Panc1 (cell line): ENCODE measurements at places on chromosomes 7 and 10.

- no peak for DNase-seq
These were observed 59.2 kb upstream of the MYL10 start for GRCh38 chr7:101688183-101688831.

DNA sequence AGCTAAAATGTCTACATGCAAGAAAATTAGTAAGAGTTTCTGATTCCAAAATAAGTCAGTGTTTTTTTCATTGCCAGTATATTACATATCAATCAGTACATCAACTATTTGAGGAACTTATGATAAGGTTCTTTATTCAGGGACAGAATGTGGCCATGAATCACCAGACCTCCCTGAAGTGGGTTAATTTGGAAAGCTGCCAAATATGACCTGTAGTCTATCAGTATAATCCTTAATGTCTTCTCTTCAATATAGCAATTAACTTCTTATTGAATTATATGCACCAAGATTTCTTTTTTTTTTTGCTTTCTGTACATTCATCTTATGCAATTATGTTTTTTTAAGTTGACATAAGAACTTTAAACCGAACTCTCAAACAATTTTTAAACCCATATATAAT is 714.5 kb upstream of the POT1 start:
- no peak for DNase-seq

- DNase-seq = no peak
These were observed 5.1 kb upstream of the OAT start for GRCh38 chr10:124423813-124424212.

GRCh38 chr10:77713521-77714280 is 76.1 kb upstream of the KCNMA1 start:
- DNase-seq = no peak

- DNase-seq = no peak
These were observed 302.5 kb downstream of the BMPER start for GRCh38 chr7:34207810-34208209.

DNA sequence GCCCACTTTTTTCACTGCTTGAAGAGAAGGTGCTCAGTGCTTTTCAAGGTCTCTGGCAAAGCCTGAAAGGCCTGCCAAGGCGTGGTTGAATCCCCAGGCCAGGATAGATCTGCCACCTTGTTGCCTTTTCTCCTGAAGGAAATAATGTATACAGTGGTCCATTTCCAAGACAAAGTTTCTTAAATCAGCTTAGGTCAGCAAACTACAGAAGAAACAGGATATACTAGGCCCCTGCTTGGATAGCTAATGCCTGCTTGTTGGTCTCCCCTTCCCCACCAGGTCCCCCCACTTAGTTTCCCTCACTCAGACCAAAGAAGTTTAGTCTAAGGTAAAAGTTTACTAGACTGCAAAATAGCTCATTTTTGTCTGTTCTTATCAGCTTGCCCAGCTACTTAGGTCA is 19.9 kb downstream of the COL17A1 start:
- DNase-seq = no peak

- DNase-seq = peak; percentile 22
These were observed 61.5 kb upstream of the ELMO1 start for GRCh38 chr7:37510043-37510634.

- DNase-seq = no peak
These were observed 11.7 kb upstream of the ZNF239 start for GRCh38 chr10:43585981-43586729.

GRCh38 chr7:3911685-3912084 is 610.6 kb downstream of the SDK1 start:
- no peak for DNase-seq

GRCh38 chr10:110184398-110184797 is 23.0 kb upstream of the MXI1 start:
- no peak for DNase-seq

DNA sequence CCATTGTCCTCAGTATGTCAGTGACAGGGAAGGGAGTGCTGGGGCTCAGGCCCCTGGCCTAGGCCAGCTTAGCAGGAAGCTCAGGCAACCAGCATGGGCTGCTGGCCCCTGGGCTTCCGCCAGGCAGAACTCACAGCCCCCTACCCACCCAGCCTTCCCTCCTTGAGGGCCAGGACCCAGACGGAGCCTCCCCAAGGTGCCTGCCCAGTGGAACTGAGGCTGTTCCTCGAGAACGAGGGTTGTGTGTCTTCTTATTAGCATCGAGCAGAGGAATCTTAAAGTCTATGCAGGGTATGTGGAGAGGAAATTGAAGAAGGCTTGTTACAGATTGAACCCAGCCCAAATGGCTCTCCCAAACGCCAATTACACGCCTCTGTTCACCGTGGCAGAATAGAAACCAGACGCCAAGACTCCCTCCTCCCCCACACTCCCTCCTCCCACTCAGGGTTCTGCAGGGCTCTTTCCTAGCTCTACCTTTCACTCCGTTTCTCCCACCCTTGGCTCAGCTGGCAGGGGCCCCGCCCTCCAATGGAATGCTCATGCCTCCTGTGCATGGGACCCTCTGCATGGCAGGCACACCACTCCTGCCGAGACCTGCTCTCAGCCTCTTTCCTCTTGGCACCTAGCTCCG is 134.4 kb downstream of the ZMIZ1 start:
- no peak for DNase-seq

DNA sequence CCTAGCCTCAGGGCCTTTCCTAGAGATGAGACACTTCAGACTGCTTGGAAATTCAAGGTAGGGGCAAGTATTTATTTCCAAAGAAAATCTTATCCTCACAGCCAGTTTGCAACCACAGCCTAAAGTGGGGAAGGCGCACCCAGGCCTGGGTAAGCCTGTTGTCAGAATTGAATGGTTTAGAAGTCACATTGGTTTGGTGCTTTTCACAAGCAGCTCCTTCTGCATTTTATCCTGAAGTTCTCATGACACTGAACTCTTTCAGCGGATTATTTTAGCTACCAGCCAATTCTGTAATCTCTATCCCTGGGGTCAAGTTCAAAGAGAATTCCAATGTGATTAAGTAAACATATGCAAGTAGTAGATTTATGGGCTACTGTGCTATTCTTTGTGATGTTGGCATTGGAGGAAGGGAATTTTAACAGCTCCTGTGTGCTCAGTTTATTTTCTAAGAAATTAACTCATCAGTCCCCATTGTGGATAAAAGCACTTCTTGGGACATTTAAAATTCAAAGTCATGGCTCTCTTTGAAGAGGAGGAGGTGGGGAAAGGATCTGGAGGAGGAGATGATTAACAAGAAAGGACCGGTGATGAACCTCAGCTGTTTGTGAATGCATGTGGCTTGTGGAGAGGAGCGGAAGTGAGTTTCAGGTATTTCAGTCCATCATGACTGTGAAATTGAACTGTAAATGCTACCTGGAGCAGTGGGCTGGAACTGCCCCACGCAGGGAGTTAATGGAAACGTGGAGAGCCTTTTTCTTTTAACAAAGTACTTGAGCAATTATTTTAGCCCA is 90.2 kb upstream of the CACUL1 start:
- no peak for DNase-seq

DNA sequence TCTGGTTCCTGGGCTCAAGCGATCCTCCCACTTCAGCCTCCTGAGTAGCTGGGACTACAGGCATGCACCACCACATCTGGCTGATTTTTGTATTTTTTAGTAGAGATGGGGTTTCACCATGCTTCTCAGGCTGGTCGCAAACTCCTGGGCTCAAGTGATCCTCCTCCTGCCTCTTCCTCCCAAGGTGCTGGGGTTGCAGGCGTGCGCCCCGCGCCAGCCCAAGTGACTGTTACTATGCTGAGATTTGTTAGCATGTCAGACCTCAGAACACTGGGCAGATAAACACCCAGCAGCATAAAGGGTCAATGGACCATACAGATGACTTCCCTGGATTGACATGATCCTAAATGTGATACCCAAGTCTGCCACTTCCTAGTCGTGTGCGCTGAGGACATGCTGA is 59.9 kb upstream of the NMT2 start:
- DNase-seq = no peak

DNA sequence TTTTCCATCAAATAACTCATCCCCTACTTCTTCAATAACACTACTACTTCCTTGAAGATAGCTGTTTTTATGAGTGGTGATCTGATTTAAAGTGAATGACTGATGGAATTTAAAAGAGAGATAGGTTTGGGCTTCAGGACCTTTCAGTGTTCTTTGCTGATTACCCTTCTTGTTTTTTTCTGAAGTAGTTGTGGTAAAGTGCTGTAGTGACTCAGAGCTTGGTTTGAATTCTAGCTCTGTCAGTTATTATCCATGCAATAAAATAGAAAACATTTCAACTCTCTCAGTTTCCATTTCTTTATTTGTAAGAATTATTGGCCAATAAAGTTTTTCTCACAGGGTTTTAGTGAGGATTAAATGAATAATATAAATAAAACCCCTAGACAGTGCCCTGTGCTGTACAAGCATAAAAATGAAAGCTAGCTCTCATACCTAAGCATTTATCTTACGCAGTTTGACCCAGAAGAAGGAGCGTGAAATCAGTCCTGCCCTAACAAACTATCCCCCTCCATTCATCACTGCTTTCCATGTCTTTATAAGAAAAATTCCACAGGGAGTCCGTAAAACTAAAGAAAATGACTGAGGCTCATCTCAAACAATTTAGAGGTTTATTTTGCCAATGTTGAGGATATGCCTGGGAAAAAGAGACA is 25.1 kb upstream of the AKAP9 start:
- no peak for DNase-seq

- DNase-seq = no peak
These were observed 30.9 kb upstream of the CREB5 start for GRCh38 chr7:28381466-28381865.

DNA sequence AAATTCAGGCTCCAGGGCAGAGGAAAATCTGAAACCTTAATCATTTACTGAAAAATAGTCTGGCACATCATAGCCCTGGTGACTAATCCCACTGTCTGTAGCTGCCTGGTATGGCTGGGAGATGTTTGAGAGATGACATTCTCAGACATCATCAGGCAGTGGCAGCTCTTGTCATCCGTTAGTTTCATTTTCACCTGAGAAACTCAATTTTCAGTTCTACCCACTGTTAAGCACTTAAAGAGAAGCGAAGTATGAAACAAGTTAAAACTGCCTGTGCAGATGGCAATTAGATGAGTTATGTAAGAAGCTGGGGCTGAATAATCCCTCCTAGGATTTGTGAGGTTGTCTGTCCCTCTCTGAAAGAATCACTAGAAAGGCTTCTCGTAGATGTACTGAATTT is 150.2 kb downstream of the NSUN6 start:
- DNase-seq = no peak

DNA sequence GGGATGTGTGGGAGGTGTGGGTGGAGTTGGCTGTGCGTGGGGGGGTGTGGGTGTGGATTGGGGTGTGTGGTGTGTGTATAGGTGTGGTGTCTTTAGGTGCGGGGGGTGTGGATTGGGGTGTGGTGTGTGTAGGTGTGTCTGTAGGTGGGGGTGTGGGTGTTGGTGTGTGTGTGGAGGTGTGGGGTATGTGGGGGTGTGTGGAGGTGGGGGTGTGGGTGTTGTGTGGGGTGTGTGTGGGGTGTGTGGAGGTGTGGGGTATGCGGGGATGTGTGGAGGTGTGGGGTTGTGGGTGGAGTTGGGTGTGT is 33.9 kb downstream of the SPDYE17 start:
- DNase-seq = no peak

DNA sequence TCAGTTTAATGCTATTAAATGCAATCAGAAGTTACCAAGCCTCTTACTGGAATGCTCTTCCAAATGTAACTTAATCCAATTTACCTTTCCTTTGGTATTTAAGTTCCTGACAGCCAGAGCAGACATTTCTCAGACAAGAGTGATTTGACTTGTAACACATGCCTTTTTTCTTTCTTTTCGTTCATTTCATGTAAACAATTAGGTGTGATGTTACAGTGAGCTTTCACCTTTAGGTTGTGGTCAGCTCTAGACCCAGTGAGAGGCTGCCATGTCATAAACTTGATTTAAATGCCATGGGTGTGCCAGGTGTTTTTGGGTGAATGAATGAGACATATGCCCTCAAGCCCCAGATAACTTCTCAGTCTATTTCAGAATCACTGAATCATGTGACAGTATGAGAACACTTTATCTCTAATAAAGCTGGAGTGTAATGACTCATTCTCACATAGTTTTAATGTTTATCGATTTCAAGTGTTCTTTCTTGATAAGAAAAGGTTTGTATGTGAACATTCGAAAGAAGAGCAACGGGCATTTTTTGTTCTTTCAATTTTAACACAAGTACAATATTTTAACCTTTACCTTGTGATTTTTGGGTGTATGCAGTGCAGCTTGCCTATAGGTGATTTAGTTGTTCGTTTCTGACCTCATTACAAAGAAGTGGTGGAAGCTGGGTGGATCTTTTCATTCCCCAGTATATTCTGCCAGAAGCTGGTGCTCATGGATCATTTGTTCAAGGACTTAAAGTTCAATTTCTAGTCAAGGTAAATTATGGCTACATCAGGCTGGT is 61.5 kb downstream of the CHN2 start:
- no peak for DNase-seq

DNA sequence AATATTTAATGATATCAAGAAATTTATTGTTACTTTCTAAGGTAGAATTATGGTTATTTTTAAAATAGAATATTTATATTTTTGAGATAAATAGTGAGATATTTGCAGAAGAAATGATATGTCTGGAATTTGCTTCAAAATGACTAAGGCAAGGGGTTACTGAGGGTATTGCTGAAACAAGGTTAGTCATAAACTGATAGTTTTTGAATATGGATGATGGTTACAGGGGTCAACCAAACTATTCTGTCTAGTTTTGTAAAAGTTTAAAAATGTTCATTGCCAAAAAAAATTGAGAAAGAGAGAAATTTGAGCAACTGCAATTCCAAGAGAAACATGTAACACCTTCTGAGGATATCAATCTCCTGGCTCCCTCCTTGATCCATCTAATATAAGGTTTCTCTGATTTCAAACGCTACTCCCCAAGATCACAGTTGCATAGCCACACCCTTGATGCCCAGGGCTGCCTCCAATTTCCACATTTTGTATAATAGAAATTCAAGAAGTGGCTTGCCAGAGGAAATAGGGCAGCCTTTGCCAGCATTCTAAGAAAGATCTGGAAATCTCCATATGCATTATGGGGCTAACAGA is 159.4 kb upstream of the NAMPT start:
- DNase-seq = no peak

GRCh38 chr7:134318443-134318842 is 1.7 kb upstream of the SLC35B4 start:
- no peak for DNase-seq

GRCh38 chr7:94400022-94400421 is 5.3 kb downstream of the COL1A2 start:
- no peak for DNase-seq

- no peak for DNase-seq
These were observed 542.3 kb upstream of the NRP1 start for GRCh38 chr10:33876584-33877400.
